Tracheal epithelial cell (primary cell): ENCODE measurements at places on chromosomes 3 and 15. TPM values are rescaled to one million over a fixed set of nuclear protein-coding genes. Genes with fewer than 3 reads are reported as not detected.

Gene ACTR8
- total RNA-seq = 13.4 and 23.4 TPM in 2 replicates

Gene EXD1
- 0.21 and 0.72 TPM in 2 replicates for total RNA-seq

Gene PATL2
- 0.24 and 0.85 TPM in 2 replicates for total RNA-seq

Gene ALDH1A2
- 0.64 and 2.7 TPM in 2 replicates for total RNA-seq

Gene MNS1
- total RNA-seq = 0.21 and 0.48 TPM in 2 replicates

Gene BFSP2
- not detected in 2 replicates for total RNA-seq

Gene GP9
- total RNA-seq = not detected in 2 replicates
